Amniotic stem cell (primary cell): ENCODE measurements at places on chromosomes 4 and X.

DNA sequence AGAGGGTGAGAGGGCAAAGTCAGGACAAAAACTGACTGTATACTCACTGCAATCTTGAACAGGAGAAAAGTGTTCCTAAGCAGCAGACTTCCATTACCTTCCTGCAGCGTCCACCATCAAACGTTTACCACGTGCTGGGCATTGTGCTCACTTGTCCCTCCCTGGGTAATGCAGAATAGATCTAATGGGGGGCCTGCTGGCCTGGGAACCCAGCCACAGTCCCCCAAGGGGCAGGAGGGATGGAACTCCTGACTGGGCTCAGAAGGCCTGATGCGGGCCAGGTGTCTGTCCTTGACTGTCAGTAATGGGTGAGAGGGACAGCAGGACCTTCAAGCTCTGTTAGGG, 37.6 kb upstream of the FAM156A start:
- no peak for DNase-seq

GRCh38 chr4:155599596-155599995, 67.1 kb upstream of the GUCY1A1 start:
- DNase-seq = no peak

GRCh38 chrX:134431894-134432293, 28.1 kb upstream of the HPRT1 start:
- DNase-seq = no peak

DNA sequence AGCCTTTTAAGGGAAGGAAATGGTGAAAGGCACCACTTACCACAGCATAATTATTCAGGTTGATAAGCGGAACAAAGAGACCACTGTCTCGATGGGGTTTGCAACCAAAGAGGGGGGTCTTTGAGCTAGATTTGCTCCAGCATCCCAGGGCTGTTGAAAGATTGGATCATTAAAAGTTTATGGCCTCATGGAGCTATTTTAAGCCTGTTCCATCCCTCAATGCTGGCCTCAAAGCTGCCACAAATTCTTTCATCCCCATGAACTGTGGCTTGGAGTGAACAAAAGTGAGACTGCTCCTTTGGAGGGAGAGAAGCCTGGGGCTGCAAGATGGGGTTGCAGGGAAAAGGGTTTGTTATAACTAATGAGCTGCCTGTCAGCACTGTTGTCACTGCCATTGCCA, 209.8 kb downstream of the RTL9 start:
- DNase-seq = no peak

- no peak for DNase-seq
These were observed 919.1 kb downstream of the ADGRL3 start for GRCh38 chr4:62119195-62119594.

DNA sequence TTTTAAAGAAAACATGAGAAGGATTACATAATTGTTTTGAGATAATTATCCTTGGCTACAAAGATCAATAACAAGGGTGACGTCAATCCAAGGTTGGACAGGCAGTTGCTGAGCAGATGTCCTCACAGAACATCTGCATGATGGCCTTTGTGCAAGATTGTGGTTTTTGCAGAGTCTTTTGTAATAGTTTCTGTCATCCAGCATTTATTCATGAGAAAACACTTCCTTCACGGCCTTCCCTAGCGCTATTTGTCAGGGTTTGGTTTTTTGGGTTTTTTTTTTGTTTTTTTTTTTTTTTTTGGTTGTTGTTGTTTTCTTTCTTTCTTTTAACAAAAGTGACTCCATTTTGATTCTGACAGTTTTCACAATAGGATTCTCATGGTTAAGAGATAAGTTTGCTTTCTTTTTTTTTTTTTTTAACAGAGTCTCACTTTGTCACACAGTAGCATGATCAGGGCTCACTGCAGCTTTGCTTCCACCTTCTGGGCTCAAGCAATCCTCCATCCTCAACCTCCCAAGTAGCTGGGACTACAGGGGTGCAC, 31.5 kb upstream of the ELF2 start:
- no peak for DNase-seq

GRCh38 chr4:149328161-149328560, 487.5 kb downstream of the IQCM start:
- no peak for DNase-seq

DNA sequence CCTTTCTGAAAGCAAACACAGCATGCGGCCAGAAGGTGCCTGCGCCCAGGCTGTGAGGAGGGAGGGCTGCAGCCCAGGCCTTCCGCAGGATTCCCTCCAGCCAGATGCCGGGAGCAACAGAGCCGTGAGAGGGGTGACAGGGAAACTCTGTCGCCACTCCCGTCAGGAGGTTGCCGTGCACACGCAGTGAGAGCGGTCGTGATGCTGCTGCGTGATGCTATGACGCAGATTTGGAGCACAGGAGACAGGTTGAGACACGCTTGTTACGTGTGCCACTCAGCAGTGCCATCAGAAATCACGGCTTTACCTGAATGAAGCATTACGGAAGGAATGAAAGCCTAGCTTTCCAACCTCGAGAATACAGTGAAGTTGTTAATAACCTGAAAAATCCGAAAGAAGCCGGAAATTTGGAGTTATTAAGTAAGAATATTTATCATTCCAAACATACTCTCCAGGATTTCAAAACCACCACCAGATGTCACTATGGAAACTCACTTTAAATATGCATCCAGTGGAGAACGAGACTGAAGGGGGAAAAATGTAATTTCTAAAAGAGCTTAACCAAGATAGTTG, 54.4 kb downstream of the FAT1 start:
- DNase-seq = peak; percentile 38

DNA sequence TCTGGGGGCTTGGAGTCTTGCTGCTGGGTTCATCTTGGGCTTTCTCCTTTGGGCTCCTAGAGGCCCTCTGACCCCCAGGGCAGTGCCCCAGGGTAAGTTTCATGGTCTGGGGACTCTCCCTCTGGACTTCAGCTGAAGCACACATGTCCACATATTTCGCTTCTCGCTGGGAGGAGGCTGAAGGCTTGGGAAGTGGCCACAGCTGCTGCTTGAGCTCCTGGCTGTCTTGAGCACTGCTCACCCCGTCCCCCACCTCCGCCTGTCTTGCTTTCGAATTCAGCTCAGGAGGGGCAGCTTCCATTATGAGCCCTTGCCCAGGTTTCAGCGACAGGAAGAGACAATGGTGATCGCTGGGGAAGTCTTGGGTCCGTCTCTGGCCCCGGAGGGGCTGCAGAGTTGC, 3.7 kb downstream of the C4orf54 start:
- DNase-seq = no peak

GRCh38 chr4:15400981-15401671, 26.7 kb upstream of the C1QTNF7 start:
- peak; percentile 61 for DNase-seq

- DNase-seq = no peak
These were observed 68.5 kb downstream of the UBA6 start for GRCh38 chr4:67632492-67632891.

DNA sequence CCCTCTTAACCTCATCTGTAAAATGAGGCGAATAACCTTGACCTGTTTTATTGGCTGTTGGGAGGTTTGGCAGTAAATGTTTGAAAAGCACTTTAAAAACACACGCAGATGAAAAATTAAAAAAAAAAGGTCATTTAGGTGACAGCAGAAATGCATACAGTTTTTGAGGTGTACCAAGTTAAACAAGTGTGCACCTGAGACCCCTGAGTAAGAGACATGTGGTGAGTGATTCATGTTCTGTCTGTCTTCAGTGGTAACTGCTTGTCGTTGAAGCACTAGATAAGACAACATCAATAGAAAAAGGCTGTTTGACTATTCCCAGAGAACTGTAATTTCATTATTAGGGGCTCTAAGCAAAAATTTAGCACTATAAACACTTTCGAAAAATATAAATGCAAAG, 608.4 kb upstream of the PITX2 start:
- DNase-seq = no peak

DNA sequence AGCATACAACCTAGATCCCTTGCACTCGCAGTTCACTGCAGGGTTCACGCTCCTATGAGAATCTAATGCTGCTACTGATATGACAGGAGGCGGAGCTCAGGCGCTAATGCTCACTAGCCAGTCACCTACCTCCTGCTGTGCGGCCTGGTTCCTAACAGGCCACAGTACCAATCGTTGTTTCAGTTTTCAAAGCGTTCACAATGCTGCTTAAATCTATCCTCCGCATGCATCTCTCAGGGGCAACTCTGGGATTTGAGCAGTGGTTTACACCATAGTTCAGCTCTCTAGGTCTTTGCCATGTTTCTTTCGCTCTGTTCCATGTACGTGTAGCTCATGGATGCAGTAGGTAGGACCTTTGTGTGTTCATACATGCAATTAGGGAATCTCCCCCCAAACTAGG, 47.2 kb downstream of the CLOCK start:
- DNase-seq = no peak

GRCh38 chrX:124605511-124605910, 259.1 kb downstream of the SH2D1A start:
- DNase-seq = no peak

DNA sequence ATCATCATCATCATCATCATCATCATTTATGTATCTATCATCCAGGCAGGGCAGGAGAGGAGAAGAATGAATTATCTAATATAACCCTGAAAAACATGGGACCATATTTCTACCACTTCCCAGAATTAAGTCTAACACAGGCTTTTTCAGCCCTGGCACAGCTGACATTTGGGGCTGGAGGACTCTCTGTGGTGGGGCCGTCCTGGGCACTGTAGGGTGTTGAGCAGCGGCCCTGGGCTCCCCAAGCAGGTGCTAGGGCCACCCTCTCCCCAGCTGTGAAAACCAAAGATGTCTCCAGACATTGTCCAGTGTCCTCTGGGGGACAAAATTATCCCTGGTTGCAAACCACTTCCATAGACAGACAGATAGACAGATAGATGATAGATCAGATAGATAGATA, 288.4 kb downstream of the CRLF2 start:
- no peak for DNase-seq

DNA sequence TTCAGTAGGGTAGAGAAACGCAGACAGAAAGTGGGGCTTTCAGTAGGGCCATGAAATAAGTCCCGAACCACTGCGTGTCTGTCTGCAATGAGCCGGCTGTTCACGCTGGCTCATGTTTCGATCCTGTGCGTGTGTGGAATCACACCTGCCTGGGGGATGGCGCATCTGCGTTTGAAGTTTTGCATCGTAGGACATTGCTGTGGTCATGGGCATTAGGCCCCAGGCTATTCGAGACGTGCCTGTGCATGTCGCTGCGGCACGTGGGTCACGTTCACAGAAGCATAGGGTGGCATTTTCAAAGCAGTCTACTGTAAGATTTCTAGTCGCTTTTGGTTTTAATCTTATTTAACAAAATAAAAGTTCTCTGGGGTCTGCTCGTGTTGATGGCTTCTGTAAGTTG, 25.5 kb upstream of the HGFAC start:
- no peak for DNase-seq

DNA sequence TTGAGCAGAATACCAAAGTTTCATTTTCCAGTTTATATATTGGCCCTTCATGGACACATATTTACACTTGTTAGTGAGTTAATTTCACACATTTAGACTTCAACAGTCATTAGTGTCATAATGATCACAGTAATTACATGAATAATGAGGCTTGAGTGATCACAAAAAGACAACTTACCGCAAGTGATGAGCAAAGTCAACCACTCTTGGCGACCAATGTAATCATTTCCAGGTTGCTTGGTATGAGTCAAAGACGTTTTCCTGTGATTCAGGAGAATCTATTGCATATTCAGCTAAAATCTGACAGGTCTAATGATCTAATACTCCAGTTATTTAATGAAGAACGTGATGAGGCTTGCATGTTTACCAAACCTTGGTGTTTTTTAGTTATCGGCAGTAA, 407.9 kb upstream of the TENM3 start:
- DNase-seq = no peak

GRCh38 chrX:19566359-19567222, 51.3 kb upstream of the MAP3K15 start:
- no peak for DNase-seq

DNA sequence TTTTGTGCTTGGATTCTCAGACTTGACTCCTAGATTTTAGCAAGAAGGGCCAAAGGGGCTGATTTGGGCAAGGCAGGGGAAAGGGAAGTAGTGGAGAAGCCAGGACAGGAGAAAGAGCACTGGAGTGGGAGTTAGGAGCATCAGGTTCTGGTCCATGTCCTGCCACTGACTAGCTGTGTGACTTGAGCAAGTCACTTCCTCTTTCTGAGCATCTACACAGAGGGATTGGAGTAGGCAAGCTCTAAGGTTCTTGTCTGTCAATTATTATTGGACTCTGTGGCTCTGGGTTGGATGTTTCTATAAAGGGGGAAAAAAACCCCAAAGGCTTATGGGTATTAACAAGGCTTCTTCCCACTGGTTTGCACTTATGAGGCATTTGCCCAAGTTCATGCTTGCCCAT, 24.4 kb downstream of the PLAC1 start:
- no peak for DNase-seq

- no peak for DNase-seq
These were observed 566 bp downstream of the LARP7 start for GRCh38 chr4:112637552-112637866.

DNA sequence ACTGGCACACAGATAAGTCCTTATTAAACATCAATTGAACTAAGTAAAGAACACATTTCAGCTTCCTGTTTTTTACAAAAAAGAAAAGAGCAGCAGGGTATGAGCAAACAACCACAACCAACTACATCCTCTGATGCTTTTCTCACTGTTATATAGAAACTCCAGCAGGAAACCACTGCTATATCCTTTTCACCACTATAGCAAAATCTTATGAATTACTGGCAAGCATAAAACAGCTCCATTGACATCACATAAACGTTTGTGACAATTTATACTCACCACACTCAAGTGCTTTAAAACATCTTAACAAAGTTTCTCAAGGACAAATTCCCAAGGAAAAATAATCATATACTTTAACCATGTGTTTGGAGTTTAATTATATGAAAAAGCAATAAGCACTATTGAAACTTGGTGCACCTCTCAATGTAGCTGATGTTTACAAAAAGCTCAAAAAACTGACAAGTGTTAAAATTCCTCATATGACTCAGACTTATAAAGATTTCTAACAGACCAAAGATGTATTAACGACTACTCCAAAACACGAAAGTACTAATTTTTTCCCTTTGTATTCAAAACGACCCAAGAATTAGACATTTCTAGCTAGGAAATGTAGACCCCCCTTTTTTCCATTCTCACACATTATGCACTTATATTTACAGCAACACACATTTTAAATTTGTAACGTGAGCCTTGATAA, 12.9 kb downstream of the GPRIN3 start:
- no peak for DNase-seq

DNA sequence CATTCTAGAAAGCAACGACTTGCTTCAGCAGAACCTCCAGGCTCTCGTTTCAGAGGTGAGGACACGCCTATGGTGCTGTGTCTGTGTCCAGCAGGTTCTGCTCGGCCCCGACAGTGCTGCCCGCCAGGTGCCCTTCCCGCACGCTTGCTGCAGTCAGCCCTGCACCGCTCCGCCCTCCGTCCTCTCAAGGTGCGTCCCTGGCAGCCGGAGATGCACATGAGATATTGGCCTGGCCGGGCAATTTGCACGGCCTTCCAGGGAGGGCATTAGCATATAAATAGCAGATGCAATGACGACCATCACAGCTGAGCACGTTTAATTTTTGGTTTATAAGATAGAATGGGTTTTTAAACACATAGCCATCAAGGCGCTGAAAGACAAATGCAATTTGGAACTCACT, 14.4 kb downstream of the UVSSA start:
- no peak for DNase-seq

GRCh38 chrX:12700745-12701144, 90.5 kb upstream of the PRPS2 start:
- DNase-seq = no peak

- DNase-seq = no peak
These were observed 600.9 kb upstream of the DIPK2B start for GRCh38 chrX:45801554-45801953.

GRCh38 chrX:148371291-148371690, 129.1 kb upstream of the AFF2 start:
- DNase-seq = no peak

GRCh38 chrX:11704725-11705495, 39.2 kb upstream of the ARHGAP6 start:
- no peak for DNase-seq

- peak; percentile 24 for DNase-seq
These were observed 89.5 kb downstream of the OR13H1 start for GRCh38 chrX:131633285-131633917.
